Gastrocnemius medialis (tissue), 4 donors: ENCODE measurements at places on chromosomes 5 and 9. TPM values are rescaled to one million over a fixed set of nuclear protein-coding genes. Genes with fewer than 3 reads are reported as not detected.

DNA sequence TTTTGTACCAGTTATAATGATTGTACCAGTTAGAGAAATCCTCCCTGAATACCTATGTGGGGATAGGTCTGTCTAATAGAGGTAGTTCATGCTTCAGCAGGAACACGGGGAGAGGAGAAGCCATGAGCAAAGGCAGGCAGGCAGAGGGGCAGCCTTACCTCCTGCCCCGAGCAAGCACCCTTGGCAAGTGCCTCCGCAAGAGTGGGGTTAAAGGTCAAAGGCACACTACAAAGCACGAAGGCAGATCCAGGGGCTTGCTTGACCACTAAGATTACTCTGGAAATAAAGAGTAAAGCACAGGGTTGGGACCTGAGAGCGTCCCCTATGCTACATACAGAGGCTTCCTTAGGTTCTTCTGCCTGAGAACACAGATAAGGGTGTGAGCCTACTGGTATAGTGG, 100.9 kb downstream of the SEMA6A start:
- H3K4me1 ChIP-seq, result no peaks in the 10 kb centered on the region
- H3K4me3 ChIP-seq, result no peak overlapping the region
- DNase-seq, result no peak
- no peaks in the 10 kb centered on the region for H3K27me3 ChIP-seq
- no peak overlapping the region for H3K27ac ChIP-seq
- H3K36me3 ChIP-seq, result no peaks in the 10 kb centered on the region

DNA sequence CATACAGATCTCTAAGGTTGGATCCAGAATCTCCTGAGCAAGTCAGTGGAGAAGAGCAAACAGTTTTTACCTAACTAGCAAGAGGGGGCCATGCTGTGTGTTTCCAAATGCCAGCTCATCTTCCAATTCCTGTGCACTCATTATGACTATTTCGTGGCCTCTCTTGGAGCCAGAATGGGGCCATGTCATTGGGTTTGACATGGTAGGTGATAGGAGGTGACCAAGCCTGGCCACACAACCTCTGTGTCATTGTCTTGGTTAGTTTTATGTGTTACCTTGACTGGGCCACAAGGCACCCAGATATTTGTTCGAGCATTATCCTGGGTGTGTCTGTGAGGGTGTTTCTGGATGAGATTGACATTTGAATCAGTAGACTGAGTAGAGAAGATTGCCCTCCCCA, 206.2 kb downstream of the HSPA4 start:
- no peak for DNase-seq
- no peaks in the 10 kb centered on the region for H3K36me3 ChIP-seq
- H3K4me3 ChIP-seq, result no peak overlapping the region
- no peak overlapping the region for H3K27ac ChIP-seq
- H3K27me3 ChIP-seq, result no peaks in the 10 kb centered on the region

KIAA1958 gene
- 1.3 TPM for total RNA-seq

DNA sequence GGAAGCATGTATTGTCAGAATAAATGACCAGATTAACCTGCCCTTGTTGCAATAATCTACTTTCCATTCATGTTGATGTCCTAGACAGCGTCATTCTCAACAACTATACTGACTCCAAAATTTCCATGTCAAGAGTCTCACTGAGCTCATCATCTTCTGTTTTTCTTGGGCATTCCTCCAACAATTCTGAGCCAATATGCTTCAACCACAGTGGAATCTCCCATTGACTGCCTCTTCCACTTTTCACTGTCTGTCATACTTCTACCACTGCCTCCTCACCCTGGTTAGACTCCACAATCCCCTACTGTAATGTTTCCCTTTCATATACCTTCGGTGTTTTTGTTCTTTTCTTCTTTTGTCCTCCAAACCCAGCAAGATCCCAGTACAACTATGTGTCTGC, 162.8 kb downstream of the TLE1 start:
- no peak for DNase-seq
- H3K4me3 ChIP-seq, result no peak overlapping the region
- H3K27ac ChIP-seq, result no peak overlapping the region

DNA sequence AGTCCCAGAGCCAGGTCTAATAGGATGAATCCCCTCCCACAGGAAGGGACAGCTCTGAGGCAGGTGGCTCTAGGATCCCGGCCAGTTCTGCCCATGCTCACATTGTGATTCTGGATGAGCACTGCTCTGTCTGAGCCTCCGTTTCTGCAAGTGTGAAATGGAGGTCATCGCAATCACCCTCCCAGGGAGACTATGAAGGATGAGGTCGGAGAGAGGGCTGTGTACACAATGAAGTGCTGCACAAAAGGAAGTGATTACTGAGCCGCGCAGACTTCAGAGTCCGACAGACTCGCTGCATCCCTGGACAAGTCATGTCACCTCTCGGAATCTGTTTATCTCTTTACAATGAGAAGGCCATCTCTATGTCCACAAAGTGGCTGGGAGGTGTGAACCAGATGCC, 21.7 kb downstream of the LHX6 start:
- no peaks in the 10 kb centered on the region for H3K4me1 ChIP-seq
- no peak for DNase-seq
- H3K27ac ChIP-seq, result no peak overlapping the region
- H3K4me3 ChIP-seq, result no peak overlapping the region
- H3K27me3 ChIP-seq, result peaks cover 5% of the 10 kb centered on the region

GRCh38 chr5:129161830-129162229, 67.3 kb downstream of the ISOC1 start:
- DNase-seq, result no peak
- no peak overlapping the region for H3K27ac ChIP-seq
- H3K36me3 ChIP-seq, result no peaks in the 10 kb centered on the region
- H3K4me3 ChIP-seq, result no peak overlapping the region
- H3K27me3 ChIP-seq, result no peaks in the 10 kb centered on the region

- no peaks in the 10 kb centered on the region for H3K27me3 ChIP-seq
- H3K36me3 ChIP-seq, result peaks cover 21% of the 10 kb centered on the region
- peak within 1 kb of the TSS; percentile 78 for H3K4me3 ChIP-seq
- DNase-seq, result peak; percentile 97
Measured at GRCh38 chr9:33076046-33077004, at the start of gene SMU1. SMU1 (minus strand) TSS chr9:33076674; CDS start chr9:33076608, 66 bp downstream.

DNA sequence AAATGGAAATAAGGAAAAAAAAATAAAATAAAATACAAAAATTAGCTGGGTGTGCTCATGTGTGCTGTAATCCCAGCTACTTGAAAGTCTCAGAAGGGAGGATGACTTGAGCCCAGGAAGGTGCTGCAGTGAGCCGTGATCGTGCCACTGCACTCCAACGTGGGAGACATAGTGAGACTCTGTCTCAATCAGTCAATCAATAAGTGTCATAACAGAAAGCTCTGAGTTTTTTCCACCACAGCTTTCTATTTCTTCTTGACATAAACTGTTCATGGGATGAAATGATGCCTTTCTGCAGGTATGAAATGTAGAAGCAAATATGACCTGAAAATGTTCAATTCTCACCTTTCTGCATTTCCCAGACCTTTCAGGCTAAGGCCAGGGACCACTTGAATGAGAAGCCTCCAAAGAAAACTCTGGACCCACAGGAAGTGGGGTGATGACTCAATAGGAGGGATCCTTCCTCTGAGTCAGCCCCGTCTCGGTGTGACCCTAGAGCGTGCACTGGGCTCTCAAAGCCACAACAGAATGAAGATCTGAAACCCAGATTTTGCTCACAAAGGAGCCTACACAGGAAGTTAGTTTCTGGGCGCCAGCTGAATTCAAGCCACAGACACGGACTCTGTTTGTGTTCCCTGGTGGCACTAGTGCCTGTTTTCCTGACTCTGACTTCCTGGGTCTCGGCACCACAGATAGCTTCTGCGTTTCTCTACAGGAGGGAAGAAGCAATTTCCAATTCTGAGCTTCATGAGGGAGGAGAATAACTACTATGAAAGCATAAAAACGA, 62.0 kb downstream of the ANKH start:
- no peaks in the 10 kb centered on the region for H3K36me3 ChIP-seq
- DNase-seq, result peak; percentile 31
- peaks cover 59% of the 10 kb centered on the region for H3K4me1 ChIP-seq
- peak overlapping the region; percentile 26 for H3K27ac ChIP-seq
- no peak overlapping the region for H3K4me3 ChIP-seq

DNA sequence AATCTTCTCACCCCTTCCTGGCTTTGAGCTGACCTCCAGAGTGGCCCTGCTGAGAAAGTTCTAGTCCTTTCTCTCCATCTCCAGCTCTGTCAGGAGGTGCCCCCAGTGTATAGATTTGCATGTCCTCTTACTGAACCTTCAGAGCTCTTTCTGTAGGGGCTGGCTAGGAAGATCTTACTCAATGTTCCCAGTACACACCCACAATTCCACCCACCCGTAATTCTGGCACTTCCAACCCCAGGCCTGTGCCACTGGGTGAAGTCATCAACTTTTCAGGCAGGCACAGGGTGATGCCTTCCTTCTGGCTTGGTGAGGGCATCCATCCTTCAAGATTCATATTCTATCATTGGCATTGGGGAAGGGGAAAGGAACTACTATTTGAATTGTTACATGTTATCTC, 75.9 kb downstream of the ACER2 start:
- no peaks in the 10 kb centered on the region for H3K36me3 ChIP-seq
- no peak for DNase-seq
- H3K4me1 ChIP-seq, result no peaks in the 10 kb centered on the region
- no peaks in the 10 kb centered on the region for H3K27me3 ChIP-seq

DNA sequence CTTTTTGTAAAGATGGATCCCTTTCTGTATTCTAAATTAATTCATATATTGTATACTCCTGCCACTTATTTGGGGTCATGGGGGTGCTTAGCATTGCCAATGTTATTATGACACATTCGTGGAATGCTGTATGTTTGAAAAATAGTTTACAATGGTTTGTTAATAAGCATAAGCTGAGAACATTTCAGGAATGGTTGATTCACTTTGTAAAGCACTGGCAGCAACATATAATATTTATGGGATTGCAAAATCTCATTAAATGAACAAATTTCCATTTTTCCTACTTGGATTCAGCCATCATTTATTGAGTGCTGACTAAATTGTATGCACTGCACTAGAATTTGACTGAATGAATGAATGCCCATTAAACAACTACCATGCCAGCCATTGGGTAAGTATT, 215.2 kb upstream of the KLF4 start:
- no peak for DNase-seq
- H3K4me3 ChIP-seq, result no peak overlapping the region
- no peak overlapping the region for H3K27ac ChIP-seq
- H3K36me3 ChIP-seq, result no peaks in the 10 kb centered on the region
- no peaks in the 10 kb centered on the region for H3K27me3 ChIP-seq
- H3K4me1 ChIP-seq, result no peaks in the 10 kb centered on the region

SCGB3A2 gene
- not detected for total RNA-seq

DNA sequence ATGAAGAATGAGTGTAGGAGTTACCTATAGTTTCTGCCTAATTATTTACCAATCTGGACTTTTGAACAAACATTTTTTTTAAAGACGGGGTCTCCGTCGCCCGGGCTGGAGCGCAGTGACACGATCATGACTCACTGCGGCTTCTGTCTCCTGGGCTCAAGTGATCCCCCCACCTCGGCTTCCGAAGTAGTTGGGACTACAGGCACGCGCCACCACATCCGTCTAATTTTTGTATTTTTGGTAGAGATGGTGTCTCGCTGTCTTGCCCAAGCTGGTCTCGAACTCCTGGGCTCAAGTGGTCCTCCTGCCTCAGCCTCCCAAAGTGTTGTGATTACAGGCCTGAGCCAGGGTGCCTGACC, 1.5 kb downstream of the CTNNA1 start:
- H3K27ac ChIP-seq, result peak overlapping the region; percentile 87
- H3K4me1 ChIP-seq, result peaks cover 22% of the 10 kb centered on the region

DNA sequence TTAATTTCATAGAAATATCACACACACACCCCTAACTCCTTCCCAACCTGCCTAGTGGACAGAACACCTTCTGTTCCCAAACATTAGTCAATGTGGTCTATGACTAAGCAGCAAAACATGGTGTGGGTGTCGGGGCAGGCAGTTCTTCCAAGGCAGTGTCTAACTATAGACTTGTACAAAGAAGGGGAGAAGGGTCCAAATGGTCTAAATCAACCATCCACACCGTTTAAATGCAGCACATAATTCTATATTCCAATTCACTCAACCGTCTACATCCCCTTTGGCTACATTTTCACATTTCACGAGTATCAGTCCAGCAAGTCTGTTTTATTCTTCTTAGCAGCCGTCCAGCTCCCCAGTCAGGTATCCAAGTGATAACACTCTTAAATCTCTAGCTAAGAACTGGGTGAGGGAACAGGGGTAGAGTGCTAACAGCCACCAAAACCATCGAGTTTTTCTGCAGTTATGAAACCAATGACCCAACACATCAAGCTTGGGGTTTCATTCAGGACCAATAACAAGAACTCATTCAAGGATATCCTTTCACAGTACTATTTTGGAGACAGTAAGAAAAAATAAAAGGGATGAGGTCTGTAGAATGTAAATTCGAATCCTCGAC, 3.3 kb downstream of the ZNF608 start:
- peak overlapping the region; percentile 87 for H3K27ac ChIP-seq
- peak; percentile 79 for DNase-seq
- peak overlapping the region; percentile 70 for H3K4me3 ChIP-seq
- no peaks in the 10 kb centered on the region for H3K27me3 ChIP-seq
- no peaks in the 10 kb centered on the region for H3K36me3 ChIP-seq

SPDL1 gene
- total RNA-seq, result 0.78 TPM

TNFSF8 gene
- total RNA-seq, result not detected

UNC5A gene
- 0.55 TPM for total RNA-seq

GRCh38 chr9:124248960-124249359, 8.8 kb upstream of the NEK6 start:
- DNase-seq, result no peak
- no peak overlapping the region for H3K27ac ChIP-seq
- no peak overlapping the region for H3K4me3 ChIP-seq
- H3K36me3 ChIP-seq, result no peaks in the 10 kb centered on the region
- no peaks in the 10 kb centered on the region for H3K27me3 ChIP-seq

- no peaks in the 10 kb centered on the region for H3K36me3 ChIP-seq
- no peaks in the 10 kb centered on the region for H3K27me3 ChIP-seq
- no peak overlapping the region for H3K27ac ChIP-seq
- no peaks in the 10 kb centered on the region for H3K4me1 ChIP-seq
- H3K4me3 ChIP-seq, result no peak overlapping the region
Measured at GRCh38 chr5:73528248-73528647, 30.0 kb downstream of the BTF3 start.

DNA sequence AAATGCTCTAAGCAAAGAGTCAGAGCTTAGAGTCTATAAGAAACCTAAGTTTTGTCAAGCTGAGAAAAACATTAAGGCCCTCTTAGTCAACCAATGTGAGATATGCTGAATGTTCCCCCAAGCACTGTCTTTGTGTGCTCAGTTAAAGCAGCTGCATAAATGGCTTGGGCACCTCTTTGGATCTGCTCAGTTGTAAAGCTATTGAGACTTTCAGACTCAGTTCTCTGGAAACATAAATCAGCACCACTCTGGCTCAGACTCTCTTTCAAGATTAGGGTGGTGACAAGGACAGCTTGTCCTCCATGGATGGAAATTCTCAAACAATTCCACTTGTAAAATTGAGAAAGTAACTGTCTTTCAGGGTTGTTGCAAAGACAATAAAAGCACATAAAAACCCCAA, 807.9 kb downstream of the PRELID2 start:
- H3K4me3 ChIP-seq, result no peak overlapping the region
- H3K27ac ChIP-seq, result no peak overlapping the region
- H3K27me3 ChIP-seq, result no peaks in the 10 kb centered on the region
- no peaks in the 10 kb centered on the region for H3K36me3 ChIP-seq
- no peak for DNase-seq

GRCh38 chr9:73176450-73176875, 24.8 kb downstream of the ANXA1 start:
- DNase-seq, result no peak
- H3K4me3 ChIP-seq, result no peak overlapping the region
- H3K36me3 ChIP-seq, result no peaks in the 10 kb centered on the region
- H3K27me3 ChIP-seq, result no peaks in the 10 kb centered on the region
